ENCODE measurements at places on chromosomes 5 and 9. TPM values are rescaled to one million over a fixed set of nuclear protein-coding genes. Genes with fewer than 3 reads are reported as not detected.

DNA sequence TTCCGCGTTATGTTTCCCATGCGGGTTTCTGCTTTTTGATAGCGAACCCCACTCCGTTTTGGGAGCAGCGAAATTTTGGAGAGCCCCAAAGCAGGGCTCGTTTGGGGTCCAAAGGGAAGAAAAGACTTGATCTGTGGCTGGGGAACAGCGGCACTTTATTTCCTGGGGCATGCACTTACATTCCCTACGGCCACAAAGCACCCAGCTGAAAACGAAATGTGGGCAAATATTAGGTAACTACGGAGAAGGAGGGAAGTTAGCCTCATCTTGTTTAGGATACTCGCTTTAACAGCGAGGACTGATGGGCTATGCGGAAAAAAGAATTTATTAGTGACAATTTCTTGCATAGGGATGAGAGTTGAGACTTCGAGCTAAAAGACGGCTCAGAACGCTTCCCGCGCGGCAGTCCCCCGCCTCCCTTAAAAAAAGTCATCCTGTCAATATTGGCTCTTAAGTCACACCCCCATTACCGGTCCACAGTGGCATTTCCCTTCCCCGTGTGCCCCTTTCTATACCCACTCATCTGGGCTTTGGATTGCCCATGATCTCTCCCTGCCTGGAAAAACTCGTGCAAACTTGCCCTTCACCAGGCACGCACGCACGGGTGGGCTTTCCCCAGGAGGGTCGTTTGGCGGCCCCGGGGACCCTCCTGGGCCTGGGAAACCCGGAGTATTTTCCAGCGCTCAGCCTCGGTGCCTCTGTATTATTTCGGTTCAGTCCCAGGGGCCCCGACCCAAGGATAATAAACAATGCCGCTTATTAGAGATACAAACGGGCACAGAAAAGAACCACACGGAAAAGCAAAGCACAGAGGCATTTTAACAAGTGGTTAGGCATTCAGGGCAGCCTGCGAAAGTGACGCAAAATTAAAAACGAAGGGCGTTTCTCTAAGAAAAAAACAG is 35.8 kb upstream of the NFIB start:
- no peak overlapping the region for H3K4me3 ChIP-seq
- peak overlapping the region; percentile 87 for H3K27ac ChIP-seq
- peak; percentile 76 for DNase-seq
- H3K36me3 ChIP-seq: no peaks in the 10 kb centered on the region

GRCh38 chr9:134440636-134441226 is 114.5 kb downstream of the RXRA start:
- peaks cover 24% of the 10 kb centered on the region for H3K4me1 ChIP-seq
- DNase-seq: no peak
- no peaks in the 10 kb centered on the region for H3K27me3 ChIP-seq
- no peak overlapping the region for H3K27ac ChIP-seq
- H3K4me3 ChIP-seq: no peak overlapping the region
- peaks cover 17% of the 10 kb centered on the region for H3K36me3 ChIP-seq

GRCh38 chr5:80885396-80886000 is 74.7 kb upstream of the RASGRF2 start:
- H3K4me3 ChIP-seq: no peak overlapping the region
- H3K36me3 ChIP-seq: no peaks in the 10 kb centered on the region
- DNase-seq: no peak

DNA sequence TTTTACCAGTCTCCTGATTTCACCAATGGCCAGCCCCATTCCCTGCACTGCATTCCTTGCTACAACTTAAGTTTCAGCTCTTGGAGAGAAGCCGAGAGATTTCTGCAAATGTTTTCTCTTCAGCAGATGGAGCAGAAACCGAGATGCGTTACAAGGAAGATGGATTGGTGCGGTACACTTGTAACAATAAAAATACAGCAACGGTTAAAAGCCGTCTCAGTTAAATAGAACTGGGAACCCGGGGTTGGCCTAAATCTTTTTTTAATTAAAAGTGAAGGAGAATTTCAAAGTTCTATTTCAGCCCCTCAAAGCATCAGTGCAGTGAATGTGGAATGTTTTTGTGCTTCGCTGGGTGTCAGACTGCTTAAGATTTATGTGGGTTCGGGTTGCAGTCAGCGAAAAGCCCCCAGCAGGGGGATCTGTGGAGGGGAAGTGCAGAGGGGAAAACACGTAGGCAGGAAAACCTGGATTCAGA is 19.8 kb downstream of the BRINP1 start:
- H3K27ac ChIP-seq: no peak overlapping the region
- H3K4me1 ChIP-seq: peaks cover 1% of the 10 kb centered on the region
- H3K27me3 ChIP-seq: no peaks in the 10 kb centered on the region
- H3K4me3 ChIP-seq: no peak overlapping the region
- no peak for DNase-seq

Gene SV2C
- 0.40 TPM for total RNA-seq

Gene FBN2
- 1.3 TPM for total RNA-seq
